NCI-H774 (cell line): ENCODE measurements at places on chromosomes 1 and 21.

- peak; percentile 43 for DNase-seq
Observed at GRCh38 chr1:15153184-15153841, at the start of gene TMEM51. Gene TMEM51 (plus strand): TSS chr1:15153747. CDS start chr1:15215088, 61,341 bp downstream.

- DNase-seq: no peak
Observed at GRCh38 chr1:82542766-82543165, 742.0 kb downstream of the ADGRL2 start.

GRCh38 chr1:118339400-118340124 lies 154.5 kb upstream of the SPAG17 start:
- DNase-seq: no peak

- DNase-seq: no peak
Observed at GRCh38 chr1:17119773-17120480, 676 bp upstream of the PADI2 start.

DNA sequence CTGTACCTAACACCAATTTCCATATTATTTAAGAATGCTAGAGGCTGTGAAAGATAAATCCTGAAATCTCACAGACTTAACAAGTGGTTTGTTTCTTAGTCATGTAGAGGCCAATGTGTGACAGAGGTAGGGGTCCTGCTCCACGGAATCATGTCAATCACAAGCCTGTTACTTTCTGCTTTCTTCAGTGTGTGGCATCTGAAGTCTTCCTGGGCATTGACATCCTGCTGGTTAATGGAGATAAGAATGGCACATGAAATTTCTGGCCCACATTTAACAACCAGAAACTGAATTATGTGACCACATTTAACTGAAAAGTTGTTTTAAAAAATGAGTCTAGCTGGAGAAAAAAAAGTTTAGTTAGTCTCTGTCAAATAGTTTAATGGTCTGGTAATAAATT lies 68.3 kb upstream of the PLA2G4A start:
- no peak for DNase-seq

- DNase-seq: no peak
Observed at GRCh38 chr1:180773210-180773865, 139.4 kb upstream of the KIAA1614 start.

- peak; percentile 85 for DNase-seq
Observed at GRCh38 chr1:91846007-91846638, 39.8 kb downstream of the TGFBR3 start.

DNA sequence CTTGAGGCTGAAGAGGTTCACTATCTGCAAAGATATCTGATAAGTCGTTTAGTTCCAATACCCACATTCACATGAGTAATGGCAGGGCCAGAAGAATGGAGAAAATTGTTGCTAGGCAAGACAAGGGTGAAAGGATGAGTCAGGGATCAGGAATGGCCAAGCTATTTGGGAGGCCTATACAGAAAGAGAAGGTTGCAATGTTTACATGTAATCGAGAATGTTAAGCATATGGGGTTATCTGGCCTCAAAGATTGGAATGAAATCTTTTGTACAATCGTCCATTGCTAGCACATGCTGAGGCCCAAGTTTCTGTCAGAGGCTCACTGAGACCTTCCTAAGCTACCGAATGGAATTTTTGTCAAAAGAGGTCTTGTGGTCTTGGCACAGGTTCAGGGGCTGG lies 299.9 kb upstream of the PLD5 start:
- DNase-seq: no peak

DNA sequence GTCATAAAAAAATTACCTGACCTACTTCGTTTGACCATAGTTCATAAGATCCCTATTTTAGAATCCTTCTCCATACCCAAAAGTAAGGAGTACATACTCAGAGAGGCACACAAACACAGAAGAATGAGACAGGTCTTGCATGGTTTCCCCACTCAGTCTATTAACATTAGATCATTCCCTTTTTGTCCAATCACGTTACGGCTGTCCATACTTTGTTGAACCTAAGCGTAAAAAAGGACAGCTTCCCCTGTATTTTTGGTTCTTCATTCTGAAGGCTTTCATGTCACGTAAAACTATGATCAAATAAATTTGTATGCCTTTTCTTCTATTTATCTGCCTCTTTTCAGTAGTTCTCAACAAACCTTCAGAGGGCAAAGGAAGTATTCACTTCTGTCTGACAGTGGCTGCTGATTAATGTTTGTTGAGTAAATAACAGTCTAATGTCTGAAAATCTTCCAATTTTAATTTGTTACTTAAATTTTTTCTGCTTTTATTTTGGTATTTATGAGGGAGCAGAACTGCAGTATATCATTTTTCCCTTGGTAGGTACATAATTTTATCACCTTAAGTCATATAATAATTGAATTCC lies 16.4 kb downstream of the PKN2 start:
- DNase-seq: no peak

- DNase-seq: no peak
Observed at GRCh38 chr1:177429234-177429633, 258.5 kb downstream of the BRINP2 start.

DNA sequence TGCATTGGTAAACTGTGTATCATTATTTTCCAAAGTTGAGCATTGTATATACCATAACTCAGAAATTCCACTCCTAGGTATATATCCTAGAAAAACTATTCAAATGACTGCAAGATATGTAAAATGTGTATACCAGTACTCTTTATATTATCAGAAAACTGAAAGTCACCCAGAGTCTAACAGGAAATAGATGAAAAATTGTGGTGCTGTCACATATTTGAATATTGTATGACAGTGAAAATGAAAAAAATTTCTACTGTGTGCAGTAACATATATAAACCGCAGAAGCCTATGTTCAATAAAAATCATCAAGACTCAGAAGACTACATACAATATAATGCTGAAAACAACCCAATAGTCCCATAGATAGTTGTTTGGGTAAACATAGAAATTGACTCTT lies 74.4 kb upstream of the LYPLAL1 start:
- no peak for DNase-seq

- DNase-seq: no peak
Observed at GRCh38 chr1:223622132-223622842, 43.2 kb downstream of the CAPN8 start.

DNA sequence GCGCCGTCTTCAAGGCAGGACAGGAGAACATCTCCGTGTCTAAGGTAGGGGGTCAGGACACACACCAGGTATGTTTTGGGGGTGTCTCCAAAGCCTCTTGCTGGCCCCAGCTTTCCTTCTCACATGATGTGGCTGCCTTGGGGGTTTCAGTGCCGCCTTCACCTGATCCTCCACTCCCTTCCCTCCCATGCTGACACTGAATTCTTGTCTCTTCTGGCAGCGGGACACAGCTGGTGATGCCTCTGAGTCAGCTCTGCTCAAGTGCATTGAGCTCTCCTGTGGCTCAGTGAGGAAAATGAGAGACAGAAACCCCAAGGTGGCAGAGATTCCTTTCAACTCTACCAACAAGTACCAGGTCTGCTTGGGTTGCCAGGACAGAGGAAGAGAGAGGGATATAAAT lies 13.5 kb downstream of the ATP1A2 start:
- DNase-seq: no peak

- no peak for DNase-seq
Observed at GRCh38 chr1:209375671-209376365, 207.7 kb upstream of the CAMK1G start.

- DNase-seq: no peak
Observed at GRCh38 chr1:84379138-84379916, 19.0 kb upstream of the DNASE2B start.

GRCh38 chr1:20885121-20885520 lies 98.0 kb upstream of the HP1BP3 start:
- no peak for DNase-seq

DNA sequence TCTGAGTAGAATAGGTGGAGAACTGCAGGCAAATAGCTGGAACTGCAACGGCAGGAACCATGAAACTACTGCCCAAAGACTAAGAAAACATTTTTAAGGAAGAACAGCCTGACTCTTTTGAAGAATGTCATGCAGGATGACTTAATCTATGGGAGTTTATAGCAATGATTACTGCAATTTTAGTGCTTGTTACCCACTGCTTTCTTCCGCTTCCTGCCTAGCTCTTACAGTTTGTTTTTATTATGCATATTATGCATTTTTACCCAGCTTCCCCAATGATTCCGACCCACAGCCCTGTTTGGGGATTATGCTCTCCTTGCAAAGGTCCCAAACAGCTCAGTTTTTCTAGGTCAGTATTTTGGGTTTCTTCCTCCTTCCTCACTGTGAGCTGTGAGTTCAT lies 71.2 kb downstream of the PCNX2 start:
- DNase-seq: no peak

GRCh38 chr1:147892731-147893214 lies 9.8 kb upstream of the GJA8 start:
- DNase-seq: peak; percentile 52

GRCh38 chr1:27429029-27429425 lies 36.6 kb downstream of the GPR3 start:
- DNase-seq: no peak

GRCh38 chr1:154474802-154475201 lies 27.2 kb upstream of the TDRD10 start:
- no peak for DNase-seq

- DNase-seq: no peak
Observed at GRCh38 chr21:33931799-33932390, 16.3 kb upstream of the ATP5PO start.

- DNase-seq: no peak
Observed at GRCh38 chr1:16458831-16459230, 18.3 kb downstream of the NECAP2 start.

GRCh38 chr1:185775501-185775900 lies 41.3 kb downstream of the HMCN1 start:
- no peak for DNase-seq

DNA sequence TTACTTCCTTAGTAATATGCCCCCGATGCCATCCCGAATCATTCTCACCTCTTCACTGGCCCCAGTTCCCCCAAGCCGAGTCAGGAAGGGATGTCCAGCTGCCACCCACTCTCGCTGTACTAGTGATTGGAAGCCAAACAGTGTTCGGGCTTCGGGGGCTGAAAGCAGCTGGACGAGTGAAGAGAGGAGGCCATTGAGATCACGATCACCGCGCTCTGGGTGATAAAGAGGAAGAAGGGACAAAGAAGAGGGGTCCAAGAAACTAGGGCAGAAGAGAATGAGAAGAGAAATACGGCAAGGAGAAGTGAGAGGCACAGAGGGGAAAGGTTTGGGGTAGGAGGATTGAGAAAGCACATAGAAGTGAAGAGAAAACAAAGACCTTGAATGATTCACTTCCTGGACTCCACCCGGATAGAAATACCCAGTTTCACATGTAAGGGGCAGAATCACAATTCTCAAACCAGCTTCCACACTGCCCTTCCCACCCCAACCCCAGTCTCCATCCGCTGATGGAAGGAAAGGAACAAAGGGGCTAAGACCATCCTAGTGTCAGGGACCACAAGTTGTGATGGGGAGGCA lies 3.7 kb upstream of the SF3B4 start:
- DNase-seq: no peak
